ENCODE measurements at places on chromosomes 13 and 19.

- no peak for DNase-seq
Measured at GRCh38 chr13:98144027-98144741, 1.3 kb downstream of the FARP1 start.

DNA sequence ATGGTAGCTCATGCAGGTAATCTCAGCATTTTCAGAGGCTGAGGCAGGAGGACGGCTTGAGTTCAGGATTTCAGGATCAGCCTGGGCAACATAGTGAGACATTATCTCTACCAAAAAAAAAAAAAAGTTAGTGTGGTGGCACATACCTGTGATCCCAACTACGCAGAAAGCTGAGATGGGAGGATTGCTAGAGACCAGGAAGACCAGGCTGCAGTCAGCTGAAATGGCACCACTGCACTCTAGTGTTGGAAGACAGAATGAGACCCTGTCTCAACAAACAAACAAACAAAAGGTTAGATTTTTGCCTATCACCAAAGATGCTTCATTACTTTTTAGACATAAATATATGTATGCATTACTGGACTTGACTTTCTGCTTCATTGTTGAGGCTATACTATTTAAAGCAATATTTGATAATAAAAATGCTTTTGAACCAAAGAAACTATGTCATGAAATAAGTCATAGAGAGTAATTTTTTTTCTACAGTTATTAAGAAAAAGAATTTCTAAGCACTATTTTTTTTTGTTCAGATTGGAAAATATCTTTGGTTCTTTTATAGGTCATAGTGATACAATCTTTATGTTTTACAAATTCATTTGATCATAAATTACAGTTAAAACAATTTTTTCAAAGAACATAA, 1180.1 kb upstream of the ATXN8OS start:
- no peak for DNase-seq

DNA sequence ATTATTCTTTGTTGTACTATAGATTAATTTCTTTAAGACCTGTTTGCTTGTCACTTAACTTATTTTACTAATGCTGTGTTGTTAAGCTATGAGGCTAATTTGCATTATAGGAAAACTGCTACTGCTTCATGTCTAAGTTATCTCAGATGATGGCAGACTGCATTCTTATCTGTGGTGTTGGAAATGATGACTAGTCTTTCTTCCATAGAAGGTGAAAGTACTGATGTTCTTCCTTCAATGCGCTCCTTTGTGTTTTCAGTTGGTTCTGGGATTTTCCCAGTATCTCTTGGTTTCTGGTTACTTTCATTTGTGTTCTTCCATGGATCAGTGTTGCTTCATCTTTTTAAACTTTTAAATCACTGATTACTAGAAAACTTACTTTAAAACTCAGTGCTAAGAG, 46.9 kb downstream of the TPP2 start:
- no peak for DNase-seq

DNA sequence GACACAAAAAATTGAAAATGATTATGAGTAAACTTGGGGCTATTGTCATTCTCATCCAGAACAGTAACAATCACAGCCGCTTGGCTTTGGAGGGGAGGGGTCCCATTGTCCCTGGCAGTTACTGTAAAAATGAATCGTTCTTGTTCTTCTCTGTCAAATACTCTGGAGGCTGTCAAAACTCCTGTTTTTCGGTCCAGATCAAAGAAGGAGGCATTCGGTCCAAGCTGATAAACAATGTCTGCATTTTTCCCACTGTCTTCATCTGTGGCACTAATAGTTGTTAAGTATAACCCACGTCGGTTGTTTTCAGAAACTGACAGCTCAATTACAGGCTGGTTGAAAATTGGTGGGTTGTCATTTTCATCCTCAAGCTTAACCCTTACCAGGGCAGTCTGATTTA, 3.4 kb downstream of the PCDH9 start:
- no peak for DNase-seq

- DNase-seq: peak; percentile 40
Measured at GRCh38 chr19:5048091-5048726, 79.3 kb downstream of the KDM4B start.

DNA sequence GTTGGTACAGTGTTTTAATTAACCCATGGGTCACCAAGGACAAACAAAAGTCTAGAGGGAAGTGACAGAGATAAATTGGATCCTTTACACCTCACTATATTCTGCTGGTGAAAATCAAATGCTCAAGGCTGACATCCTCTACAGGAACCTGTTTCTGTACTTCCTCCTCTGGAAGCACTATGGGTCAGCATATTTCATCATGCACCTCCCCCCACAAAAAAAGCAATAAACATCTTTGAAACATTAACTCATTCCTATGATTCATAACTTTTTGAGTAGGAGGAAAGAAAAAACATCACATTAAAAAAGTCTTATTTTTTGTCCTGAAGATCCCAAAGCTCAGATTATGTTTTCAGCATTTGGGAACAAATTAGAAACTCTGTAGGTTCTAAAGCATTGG, 588.3 kb upstream of the SGCG start:
- DNase-seq: no peak

- no peak for DNase-seq
Measured at GRCh38 chr19:13621413-13621812, 115.1 kb upstream of the CACNA1A start.

GRCh38 chr19:19860756-19861390, 4.8 kb upstream of the ZNF253 start:
- no peak for DNase-seq

DNA sequence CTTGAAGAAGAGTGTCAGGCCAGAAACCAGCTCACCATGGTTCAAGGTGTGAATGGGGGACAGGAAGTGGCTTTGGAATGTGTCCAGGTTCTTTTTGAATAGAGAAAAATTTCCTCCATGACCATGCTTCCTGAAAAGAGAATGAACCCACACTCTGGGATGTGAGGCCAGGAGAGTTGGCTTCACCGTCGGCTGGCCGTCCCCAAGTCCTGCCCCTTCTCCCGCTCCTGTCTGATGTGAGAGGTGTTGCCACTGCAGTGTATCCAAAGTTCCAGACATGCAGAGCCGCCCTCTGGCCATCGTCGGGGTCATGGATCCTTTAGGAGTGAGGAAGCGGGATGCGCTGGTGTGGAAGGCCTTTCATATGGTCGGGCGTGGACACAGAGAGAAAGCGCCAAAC, 101.2 kb downstream of the COL4A2 start:
- DNase-seq: no peak

GRCh38 chr19:9565900-9566705, 18.2 kb downstream of the ZNF121 start:
- no peak for DNase-seq

DNA sequence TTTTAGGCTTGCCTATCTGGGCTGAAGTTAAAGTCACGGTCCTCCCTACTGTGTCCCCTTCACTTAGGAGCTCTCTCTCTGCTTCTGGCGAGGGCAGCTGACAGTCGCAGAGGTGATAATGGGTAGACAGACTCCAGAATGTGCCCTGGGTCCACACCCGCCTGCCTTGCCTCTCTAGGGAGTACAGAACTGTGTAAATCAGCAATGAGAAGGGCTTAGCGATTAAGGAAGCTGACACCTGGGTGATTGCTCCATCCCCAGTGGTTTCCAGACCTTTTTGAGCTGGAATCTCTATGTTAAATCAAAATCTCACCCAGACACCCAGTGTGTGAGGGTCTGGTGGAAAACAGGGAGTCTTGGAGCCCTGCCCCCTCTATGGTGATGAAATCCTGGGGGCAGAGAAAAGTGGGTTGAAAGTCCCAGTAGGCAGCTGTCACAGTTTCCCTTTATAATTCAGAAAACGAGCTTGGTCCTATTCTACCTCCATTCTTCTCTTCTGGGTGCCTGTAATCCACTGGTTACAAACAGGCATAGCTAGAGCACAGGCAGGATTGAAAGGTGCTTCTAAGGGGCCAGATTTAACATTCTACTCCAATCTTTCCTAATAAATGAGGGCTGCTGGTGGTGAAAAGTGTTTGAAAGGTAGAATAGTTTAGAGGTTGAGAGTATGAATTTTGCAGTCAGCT, 46.9 kb downstream of the OLFM4 start:
- no peak for DNase-seq

DNA sequence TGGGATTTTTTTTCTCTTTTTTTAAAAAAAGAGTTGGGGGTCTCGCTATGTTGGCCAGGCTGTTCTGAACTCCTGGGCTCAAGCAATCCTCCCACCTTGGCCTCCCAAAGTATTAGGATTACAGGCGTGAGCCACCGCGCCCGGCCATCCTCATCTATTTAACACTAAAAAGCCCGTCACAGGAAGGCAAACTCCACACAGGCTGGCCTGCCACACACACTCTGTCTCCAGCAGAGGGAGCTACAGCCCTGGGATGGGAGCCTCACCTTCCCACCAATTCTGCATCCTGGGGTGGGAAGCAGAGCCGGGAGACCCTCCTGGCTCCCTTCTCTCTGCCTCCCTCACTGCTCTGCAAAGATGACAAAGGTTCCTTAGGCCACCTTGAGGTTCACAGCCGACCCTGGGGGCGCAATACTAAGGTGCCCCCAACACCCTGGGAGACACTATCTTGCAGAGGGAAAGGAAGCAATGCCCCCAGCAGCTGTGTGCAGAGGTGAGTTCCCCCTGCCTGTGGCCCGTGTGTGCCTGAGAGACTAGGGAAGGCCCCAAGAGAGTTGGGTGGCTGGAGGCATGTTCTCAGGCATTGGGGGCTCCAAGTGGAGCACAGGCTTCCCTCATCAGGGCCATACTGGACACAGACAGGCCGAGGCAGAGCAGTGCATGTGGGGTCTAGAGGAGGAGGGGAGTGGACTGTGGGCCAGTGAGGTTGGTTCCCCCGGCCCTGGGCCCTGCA, 27.4 kb upstream of the TIMM44 start:
- DNase-seq: no peak

- DNase-seq: no peak
Measured at GRCh38 chr13:80374444-80374843, 33.5 kb upstream of the SPRY2 start.

- DNase-seq: no peak
Measured at GRCh38 chr19:7643031-7643415, 6.1 kb downstream of the STXBP2 start.

GRCh38 chr13:32525766-32526165, 12.8 kb downstream of the N4BP2L2 start:
- DNase-seq: no peak

DNA sequence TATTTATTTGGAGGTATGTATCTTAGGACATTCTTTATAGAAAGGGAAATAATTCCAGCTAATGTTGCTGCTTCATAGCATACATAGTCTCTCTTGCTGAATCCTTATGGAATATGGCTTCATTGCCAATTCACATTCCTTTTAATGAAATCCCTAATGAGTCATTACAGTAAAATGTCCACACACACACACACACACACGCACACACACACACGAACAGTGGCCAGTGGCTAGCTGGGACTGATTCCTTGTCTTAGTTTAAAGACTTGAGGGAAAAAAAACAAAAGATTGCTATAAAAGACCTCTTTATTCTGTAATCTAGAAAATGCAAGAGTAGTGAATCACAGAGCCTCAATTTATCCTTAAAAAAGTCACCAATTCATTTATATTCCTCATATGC, 301.6 kb downstream of the SLITRK6 start:
- DNase-seq: no peak

DNA sequence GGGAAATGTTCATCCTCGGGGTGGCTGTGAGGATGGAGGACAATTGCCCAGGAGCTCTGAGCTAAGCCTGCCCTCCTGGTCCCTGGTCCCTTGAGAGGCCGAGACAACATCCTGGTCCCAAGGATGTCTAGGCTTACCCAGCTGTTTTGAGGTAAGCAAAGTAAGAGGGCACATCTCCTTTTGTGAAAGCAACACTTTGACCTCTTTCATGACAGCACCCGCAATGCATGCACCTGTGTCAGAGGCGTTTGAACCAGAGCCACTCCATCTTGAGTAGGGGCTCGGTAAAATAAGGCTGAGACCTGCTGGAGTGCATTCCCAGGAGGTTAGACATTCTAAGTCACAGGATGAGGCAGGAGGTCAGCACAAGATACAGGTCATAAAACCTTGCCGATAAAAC, 43.1 kb upstream of the ANKRD10 start:
- no peak for DNase-seq

- no peak for DNase-seq
Measured at GRCh38 chr19:31160336-31160926, 188.8 kb downstream of the TSHZ3 start.

DNA sequence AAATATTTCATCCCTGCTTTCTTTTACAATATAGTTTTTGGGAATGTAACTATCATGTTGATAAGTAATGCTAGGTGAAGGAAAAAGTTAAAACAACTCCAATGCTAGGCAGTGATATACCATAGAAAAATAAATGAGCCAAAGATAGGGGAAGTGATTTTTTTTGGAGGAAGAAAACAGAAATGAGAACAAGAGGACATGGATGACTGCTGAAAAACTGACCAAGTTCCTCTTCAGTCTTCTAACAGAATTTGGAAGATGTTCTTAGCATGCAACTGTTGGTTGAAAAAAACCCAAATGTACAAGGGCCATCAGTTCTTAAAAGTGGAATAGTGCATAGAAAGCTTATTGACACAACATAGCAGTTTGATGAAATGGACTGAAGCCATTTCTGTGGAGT, 262.5 kb upstream of the STARD13 start:
- no peak for DNase-seq

DNA sequence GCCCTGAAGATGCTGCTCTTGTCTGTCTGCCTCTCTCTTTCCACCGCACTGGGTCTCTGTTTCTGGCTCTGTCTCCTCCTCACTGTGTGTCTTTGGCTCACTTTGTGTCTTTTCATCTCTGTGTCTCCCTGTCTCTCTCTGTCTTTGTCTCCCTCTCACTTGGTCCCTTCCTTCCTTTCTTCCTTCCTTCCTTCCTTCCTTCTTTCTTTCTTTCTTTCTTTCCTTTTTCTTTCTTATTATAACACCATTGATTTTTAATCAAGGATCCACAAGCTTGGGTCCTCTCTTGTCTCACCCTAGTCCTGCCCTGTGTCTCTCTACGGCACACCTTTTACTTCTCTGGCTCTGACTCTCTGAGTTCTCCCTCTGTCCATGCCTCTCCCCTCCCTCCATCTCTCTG, 14.3 kb downstream of the CD177 start:
- no peak for DNase-seq

GRCh38 chr19:41537789-41538188, 38.2 kb upstream of the CEACAM21 start:
- no peak for DNase-seq
